Esophagus squamous epithelium (tissue), 5 donors: ENCODE measurements at places on chromosomes 2 and 18.

DNA sequence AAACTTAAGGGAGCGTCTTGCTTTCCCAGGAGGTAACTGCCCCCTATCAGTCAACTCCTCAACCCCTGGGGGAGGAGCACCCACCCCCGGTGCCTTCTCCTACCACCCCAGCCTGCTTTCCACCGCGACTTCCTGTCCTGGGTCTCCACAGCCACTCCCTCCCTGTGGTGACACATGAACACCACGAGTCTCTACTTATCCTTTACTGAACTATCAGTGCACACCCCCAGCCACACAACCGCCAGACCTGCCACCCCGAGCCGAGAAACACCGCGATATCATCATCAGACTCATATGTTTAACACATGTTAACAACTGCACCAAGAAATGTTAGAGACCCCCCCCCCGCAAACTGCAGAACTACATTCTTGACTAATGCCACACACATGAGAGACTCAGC lies 43.3 kb downstream of the LONRF2 start:
- DNase-seq, result no peak

GRCh38 chr2:71776227-71776626 lies 322.9 kb downstream of the DYSF start:
- no peak for DNase-seq

- DNase-seq, result no peak
Measured at GRCh38 chr2:238241970-238242369, 2.1 kb upstream of the HES6 start.

DNA sequence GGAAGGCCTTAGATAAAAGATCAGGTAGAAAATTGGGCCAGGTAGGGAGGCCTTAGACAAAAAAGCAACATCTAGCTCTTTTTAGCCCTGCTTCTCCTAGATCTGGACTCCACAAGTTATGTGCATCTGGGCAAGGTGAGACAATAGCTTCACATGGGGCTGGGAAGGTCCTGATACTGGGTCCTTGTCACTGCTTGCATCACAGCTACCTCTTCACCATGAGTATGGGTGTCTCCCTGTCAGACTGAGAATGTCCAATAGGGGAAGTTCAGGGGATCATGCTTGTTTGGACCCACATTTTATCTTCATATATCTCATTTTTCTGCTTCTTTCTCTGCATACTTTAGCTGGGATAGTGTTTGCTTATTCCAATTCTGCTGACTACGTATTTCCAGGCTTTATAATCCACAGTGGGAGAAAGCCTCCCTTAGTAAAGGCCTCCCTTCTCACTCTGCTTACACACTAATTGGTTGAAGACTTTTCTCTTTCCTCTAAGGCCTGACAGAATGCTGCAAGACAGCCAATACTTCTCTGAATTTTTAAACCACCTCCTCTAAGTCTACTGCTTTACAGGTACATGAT lies 189.6 kb downstream of the CYRIA start:
- no peak for DNase-seq

GRCh38 chr2:42087857-42088195 lies 40.0 kb downstream of the PKDCC start:
- no peak for DNase-seq

- DNase-seq, result no peak
Measured at GRCh38 chr2:61021228-61021660, 3.2 kb upstream of the PUS10 start.

- DNase-seq, result no peak
Measured at GRCh38 chr2:26631401-26632170, 9.6 kb downstream of the CIB4 start.

GRCh38 chr2:10990561-10991111 lies 78.9 kb downstream of the KCNF1 start:
- no peak for DNase-seq

DNA sequence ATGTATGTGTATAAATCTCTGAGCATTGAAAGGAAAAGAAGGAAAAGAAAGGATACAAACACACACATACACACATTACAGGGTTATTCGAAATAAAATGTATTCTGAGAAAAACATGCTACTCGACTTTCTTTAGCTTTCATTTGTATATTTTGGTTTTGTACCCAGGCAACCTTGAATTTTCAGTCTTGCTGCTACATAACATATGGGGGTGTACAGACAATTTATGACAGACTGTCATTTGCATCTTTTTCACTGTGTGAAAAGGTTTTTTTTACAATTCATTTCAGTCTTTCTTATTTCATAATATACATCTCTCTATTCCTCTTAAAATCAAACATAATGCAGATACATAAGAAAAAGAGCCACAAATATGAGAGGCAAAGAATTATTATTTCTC lies 1238.4 kb upstream of the NXPH2 start:
- DNase-seq, result no peak

DNA sequence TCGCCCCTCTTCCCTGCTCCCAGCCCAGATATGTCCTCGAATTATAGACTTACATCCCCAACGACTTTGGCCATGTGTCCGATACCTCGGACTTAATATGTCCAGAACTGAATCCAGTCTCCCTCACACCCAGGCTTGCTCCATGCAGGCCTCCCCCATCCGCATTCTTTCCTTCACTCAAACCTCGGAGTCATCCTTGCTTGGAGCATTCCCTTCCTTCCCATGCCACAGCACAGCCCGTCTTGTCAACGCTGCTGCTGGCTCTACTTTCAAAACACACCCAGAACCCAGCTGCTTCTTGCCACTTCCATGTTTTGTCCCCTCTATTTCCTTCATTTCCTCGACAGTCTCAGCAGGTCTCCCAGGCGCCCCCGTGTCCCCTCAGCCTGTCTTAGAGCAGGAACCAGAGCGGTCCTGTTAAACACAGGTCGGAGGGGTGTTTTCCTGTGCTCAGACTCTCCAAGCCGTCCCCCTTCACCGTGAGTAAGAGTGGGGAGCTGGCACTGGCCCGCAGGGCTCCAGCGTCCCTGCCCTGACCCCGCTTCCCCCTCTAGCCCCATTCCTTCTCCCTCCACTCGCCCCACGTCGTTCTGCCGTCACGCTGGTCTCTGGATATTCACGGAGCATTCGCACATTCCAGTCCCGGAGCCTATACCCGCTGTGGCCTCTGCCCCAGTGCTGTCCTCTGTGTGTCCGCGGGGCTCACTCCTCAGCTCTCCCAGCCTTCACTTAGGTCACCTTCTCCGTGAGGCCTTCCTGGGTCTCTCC lies 54.4 kb downstream of the VAPA start:
- DNase-seq, result no peak

DNA sequence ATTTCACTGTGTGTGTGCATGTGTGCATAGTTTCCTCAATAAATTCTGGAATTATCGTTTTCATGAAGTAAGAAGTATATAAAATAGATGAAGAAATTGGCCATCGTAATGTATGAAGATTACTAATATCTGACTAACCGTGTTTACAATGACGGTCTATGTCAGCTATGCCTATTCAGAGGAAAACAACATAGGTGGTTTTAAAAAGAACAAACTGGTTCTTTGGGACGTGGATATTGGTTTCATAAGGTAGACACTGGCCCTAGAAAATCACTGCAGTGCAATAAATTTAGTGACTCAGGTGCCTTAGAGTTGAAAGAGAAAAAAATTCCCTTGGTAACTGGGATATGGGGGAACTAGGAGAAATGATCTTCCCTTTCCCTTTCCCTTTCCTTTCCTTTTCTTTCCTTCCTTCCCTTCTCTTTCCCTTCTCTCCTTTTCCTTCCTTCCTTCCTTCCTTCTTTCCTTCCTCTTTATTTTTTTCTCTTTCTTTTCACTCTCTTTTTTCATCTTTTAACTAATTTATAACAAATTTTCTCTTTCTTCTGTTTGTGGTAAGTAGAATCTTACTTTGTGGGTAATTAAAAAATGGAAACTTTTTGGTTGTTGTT lies 36.4 kb downstream of the MAP2 start:
- no peak for DNase-seq

- DNase-seq, result no peak
Measured at GRCh38 chr2:166127217-166128155, at the start of gene SCN1A. TSS of gene SCN1A (minus strand) at chr2:166128020. CDS start at chr2:166073621, 54,399 bp downstream.

GRCh38 chr18:61595615-61596251 lies 262.5 kb downstream of the CDH20 start:
- no peak for DNase-seq

GRCh38 chr2:3223080-3223923 lies 154.3 kb downstream of the EIPR1 start:
- DNase-seq, result no peak

DNA sequence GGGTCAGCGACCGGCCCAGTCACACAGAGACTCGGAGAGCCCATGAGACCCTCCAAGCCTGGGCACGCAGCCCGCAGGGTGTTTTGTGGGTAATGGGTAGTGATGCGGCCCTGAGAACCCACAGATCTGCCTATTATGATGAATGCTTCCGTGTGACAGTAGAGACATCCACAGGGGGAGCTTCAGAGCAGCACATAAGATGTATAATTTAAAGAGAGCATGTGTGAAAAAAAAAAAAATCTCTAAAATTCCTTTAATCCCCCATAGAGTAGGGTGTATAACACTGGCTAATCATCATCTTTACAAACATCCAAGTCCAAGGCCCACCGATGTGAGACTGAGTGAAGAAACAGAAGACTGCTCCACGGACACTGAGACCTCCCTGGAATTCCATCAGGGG lies 34.6 kb downstream of the BIN1 start:
- no peak for DNase-seq

DNA sequence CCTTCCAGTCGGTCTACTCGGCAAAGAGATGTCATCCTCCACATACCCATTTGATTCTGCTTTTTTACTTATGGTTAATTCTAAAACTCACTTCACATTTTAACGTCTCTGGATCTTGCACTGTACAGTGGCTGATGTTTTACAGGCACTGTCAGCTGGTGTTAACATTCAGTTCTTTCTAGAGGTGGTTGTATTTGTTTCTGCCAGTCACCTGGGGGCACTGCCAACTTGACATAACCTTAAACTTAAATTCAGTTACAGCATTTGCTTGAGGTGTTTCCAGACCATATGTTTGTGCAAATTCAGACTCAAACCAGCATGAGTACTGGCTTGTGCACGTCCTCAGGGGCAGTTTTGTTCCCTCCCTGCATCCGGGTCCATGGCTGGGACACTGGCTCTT lies 5.3 kb upstream of the TMEM185B start:
- no peak for DNase-seq

- no peak for DNase-seq
Measured at GRCh38 chr18:74152857-74153256, 4.5 kb downstream of the TIMM21 start.

- no peak for DNase-seq
Measured at GRCh38 chr2:37586663-37587317, 84.7 kb downstream of the CDC42EP3 start.

GRCh38 chr2:160022162-160022561 lies 40.3 kb downstream of the PLA2R1 start:
- no peak for DNase-seq

DNA sequence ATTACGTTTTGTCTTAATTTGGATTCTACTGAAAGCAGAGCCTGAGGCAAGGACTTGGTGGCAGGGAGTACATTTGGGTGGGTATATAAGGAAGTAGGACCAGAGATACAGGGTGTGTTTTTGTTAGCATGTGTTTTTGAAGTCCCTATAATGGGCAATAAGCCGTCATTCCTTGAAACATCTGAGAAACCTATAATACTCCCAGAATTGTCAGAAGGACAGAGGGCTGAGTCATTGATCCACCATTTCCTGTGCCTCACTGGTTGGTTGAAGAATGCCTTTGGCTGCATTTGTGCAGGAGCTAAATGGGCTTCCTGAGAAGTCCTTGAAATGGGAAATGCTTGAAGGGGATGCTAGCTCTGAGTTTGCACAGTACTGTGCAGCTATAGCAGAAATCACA lies 281.8 kb upstream of the ZEB2 start:
- no peak for DNase-seq

GRCh38 chr2:237490009-237490711 lies 3.1 kb downstream of the MLPH start:
- DNase-seq, result no peak

DNA sequence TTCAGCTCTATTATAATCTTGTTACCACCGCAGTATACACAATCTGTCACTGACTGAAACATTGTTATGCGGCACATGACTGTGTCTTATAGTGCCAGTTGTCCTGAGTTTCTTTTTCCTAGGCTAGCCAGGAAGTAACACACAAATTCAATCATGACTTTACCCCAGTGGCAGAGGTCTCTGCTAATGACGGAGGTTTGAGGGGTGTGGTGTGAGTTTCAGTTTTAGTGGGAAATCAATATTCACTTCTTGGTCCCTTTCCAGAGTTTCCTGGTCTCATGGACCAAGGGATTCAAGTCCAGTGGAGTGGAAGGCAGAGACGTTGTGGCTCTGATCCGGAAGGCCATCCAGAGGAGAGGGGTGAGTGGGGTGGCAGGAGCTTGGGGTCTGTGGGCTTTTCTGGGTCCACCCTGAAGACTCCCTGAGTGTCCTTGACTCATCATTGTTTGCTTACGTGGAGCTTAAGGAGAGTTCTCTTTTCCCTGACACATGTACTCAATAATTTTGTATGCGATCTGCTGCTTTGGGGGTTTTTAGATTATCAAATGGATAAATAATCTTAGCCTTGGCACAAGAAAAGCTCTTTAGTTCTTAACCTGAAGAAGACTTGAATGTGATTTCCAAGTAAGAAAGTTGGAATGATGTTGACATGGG lies 39.2 kb downstream of the HK2 start:
- no peak for DNase-seq

- no peak for DNase-seq
Measured at GRCh38 chr2:109595644-109596043, 18.1 kb downstream of the SEPTIN10 start.

- no peak for DNase-seq
Measured at GRCh38 chr2:221254299-221254698, 317.8 kb downstream of the EPHA4 start.

- no peak for DNase-seq
Measured at GRCh38 chr2:63424329-63425078, 163.8 kb downstream of the WDPCP start.

- DNase-seq, result no peak
Measured at GRCh38 chr2:143955401-143956065, 564.4 kb downstream of the ZEB2 start.

GRCh38 chr18:44777457-44778192 lies 96.9 kb downstream of the SETBP1 start:
- no peak for DNase-seq

GRCh38 chr2:170025223-170025622 lies 152.7 kb upstream of the MYO3B start:
- DNase-seq, result no peak

GRCh38 chr18:52118684-52119083 lies 221.3 kb upstream of the DCC start:
- no peak for DNase-seq

DNA sequence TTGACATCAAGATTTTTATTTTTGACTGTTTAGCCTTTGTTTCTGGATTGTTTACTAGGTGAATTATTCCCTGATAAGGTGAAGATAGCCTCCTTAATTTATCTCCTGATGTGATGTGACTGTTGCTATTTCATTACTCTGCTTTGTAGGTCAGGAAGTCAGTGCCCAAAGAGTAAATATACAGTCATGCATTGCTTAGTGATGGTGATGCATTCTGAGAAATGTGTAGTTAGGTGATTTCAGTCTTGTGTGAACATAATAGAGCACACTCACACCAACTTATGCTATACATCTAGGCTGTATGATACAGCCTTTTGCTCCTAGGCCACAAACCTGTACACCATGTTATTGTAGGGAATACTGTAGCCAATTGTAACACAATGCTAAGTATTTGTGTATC lies 102.4 kb upstream of the THUMPD2 start:
- DNase-seq, result no peak
